ENCODE measurements at places on chromosomes 12 and 14. TPM values are rescaled to one million over a fixed set of nuclear protein-coding genes. Genes with fewer than 3 reads are reported as not detected.

Gene STON2
- 23.8 TPM for total RNA-seq

Gene ZC2HC1C
- total RNA-seq, result 1.8 TPM

Gene OTX2
- not detected for total RNA-seq

DNA sequence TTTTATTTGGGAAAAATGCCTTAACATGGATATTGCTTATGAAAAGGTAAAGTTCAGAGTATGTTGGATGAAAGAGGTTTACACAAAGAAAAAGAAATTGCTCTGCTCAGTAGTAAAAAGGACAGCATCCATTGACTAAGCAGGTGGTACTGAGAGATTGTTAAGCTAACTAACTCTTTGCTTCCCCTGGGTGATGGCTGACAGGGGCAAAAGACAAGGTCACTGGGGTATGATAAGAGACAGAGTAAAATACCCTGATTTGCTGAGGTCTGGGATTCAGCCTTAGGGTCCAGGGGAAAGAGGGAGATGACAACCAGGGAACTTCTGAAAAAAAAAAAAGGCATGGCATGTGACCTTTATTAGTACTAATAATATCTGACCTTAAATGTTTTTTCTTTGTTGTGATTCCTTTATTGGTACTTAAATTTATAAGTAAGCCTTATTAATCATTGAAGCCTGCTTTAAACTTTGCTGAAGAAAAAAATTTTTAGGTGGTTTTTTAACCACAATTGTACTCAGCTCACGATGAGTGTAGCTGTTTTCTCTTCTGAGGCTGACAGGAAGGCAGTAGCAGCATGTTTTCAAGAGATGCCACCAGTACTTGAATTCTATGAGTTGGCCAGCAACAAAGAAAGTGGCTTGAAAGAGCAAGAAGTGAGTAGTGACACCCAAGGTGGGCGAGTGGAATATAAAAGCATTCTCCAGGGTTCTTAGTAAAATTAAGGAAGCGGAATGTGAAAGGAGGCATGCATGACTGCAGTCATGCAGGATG, 43.7 kb upstream of the KITLG start:
- no peak for DNase-seq
- no peak overlapping the region for H3K27ac ChIP-seq
- H3K4me3 ChIP-seq, result no peak overlapping the region
- no peaks in the 10 kb centered on the region for H3K36me3 ChIP-seq

DNA sequence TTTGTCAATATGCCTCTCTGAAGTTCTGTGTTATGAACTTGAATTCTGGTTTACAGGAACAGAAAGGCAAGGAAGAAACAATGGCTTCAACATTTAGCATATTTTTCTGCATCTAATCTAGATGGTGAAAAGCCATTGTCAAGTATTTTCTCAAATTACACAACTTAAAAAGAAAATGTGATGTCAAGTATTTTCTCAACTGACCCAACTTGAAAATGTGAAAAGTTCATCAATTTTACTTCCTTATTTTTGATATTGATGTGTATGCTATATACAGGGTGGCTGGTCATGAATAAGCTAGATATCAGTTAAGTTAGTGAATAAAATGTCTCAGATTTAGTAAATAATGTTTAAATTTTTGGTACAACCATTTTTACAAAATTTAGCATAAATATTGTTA, 196.7 kb downstream of the ALX1 start:
- no peak overlapping the region for H3K27ac ChIP-seq
- H3K27me3 ChIP-seq, result no peaks in the 10 kb centered on the region
- H3K36me3 ChIP-seq, result no peaks in the 10 kb centered on the region

- no peaks in the 10 kb centered on the region for H3K4me1 ChIP-seq
- H3K4me3 ChIP-seq, result no peak overlapping the region
- no peak overlapping the region for H3K27ac ChIP-seq
- no peaks in the 10 kb centered on the region for H3K36me3 ChIP-seq
These were observed 35.5 kb downstream of the TSPAN11 start for GRCh38 chr12:30962047-30962446.

DNA sequence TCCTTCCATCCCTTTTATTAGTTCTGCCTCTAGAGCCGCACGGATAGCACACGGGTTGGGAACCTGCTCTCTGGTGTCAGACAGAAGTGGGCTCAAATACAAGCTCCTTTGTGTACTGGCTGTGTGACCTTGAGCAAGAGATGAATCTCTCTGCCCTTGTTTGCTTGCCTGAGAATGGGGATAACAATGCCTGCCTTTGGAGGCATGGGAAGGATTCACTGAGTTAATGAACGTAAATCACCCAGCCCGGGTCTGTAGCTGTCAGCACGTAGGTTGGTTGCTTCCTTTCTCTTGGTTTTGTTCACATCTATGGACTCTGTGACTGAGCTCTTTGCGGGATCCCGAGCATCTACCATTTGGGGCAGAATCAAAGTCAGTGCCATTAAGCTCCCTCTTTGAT, 79.3 kb upstream of the NRXN3 start:
- no peak overlapping the region for H3K27ac ChIP-seq
- no peaks in the 10 kb centered on the region for H3K4me1 ChIP-seq
- H3K27me3 ChIP-seq, result no peaks in the 10 kb centered on the region
- DNase-seq, result no peak

DNA sequence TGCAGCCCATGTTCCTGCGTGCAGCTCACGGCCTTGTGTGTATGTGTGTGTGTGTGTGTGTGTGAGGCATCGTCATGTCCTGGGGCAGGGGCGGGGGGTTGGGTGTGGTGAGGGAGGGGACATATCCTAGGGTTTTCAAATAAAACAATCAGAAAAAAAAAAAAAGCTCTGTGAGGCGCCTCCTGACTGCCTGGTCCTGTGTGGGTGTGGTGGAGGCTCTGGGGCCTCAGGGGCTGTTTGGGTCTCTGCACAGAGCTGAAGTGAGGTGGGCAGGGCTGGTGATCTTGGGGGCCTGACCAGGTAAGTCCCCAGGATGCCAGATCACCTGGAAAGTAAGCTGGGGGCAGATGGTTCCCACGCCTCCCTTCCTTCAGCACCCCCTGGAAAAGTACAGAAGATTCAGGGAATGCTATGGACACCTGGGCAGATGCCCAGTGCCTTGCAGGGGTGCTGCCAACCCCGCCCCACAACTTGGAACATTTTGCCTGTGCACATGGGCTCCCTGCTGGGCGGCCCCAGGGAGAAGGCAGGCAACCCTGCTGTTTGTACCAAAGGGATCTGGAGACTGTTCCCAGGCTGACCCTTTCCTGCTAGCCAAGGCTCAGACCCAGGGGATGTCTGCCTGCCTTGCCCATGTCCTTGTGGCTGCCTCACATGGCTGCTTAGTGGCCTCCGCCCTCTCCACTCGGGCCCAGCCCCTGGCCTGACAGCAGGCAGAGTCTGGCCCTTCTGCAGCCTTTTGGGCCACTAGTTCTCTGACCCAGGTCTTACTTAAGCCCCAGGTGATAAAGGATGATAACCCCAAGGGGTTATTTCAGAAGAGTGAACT, 28.8 kb downstream of the CLSTN3 start:
- no peaks in the 10 kb centered on the region for H3K27me3 ChIP-seq
- no peaks in the 10 kb centered on the region for H3K36me3 ChIP-seq
- no peak overlapping the region for H3K4me3 ChIP-seq
- H3K27ac ChIP-seq, result no peak overlapping the region

- H3K4me1 ChIP-seq, result peaks cover 6% of the 10 kb centered on the region
- H3K27ac ChIP-seq, result no peak overlapping the region
- no peaks in the 10 kb centered on the region for H3K27me3 ChIP-seq
- DNase-seq, result no peak
- no peak overlapping the region for H3K4me3 ChIP-seq
- peaks cover 3% of the 10 kb centered on the region for H3K36me3 ChIP-seq
These were observed 57.2 kb downstream of the ATF7IP start for GRCh38 chr12:14422516-14423230.

GRCh38 chr14:91493169-91493568, 16.9 kb downstream of the PPP4R3A start:
- no peaks in the 10 kb centered on the region for H3K36me3 ChIP-seq
- no peak overlapping the region for H3K27ac ChIP-seq
- H3K4me1 ChIP-seq, result no peaks in the 10 kb centered on the region
- DNase-seq, result no peak
- H3K4me3 ChIP-seq, result no peak overlapping the region

DNA sequence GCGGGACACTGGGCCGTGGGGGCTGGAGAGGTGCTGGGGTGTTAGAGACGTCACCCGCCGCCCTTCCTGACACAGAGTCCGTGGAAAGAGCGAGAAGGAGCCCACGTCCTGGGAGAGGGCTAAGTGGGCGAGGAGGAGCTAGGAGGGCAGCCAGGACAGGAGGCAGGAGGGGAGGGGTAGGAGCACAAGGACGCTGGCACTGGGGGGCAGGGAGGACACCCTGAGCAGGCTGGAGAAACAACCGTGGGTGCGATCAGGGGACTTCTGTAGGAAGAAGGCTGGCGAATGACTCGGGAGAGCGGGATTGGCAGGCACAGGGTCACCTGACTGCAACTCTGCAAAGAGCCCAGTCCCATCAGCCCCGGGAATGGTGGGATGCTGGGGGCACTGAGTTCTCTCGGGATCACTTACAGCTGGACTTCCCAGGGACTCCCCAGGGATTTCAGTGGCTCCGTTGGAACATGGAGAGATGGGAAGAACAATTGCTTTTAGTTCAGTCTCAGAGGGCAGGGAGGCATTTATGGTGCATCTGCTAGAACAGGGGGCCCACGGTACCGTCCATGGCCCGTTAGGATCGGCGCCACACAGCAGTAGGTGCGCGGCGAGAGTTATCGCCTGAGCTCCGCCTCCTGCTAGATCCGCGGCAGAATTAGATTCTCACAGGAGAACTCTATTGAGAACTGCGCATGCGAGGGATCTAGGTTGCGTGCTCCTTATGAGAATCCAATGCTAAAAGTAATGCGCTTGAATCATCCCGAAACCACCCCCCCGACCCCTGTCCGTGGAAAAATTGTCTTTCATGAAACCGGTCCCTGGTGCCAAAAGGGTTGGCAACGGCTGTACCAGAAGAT, 24.3 kb downstream of the UBR7 start:
- H3K27ac ChIP-seq, result no peak overlapping the region
- no peaks in the 10 kb centered on the region for H3K4me1 ChIP-seq
- DNase-seq, result no peak
- peak overlapping the region; percentile 27 for H3K4me3 ChIP-seq
